ENCODE measurements at places on chromosomes 3 and 15.

DNA sequence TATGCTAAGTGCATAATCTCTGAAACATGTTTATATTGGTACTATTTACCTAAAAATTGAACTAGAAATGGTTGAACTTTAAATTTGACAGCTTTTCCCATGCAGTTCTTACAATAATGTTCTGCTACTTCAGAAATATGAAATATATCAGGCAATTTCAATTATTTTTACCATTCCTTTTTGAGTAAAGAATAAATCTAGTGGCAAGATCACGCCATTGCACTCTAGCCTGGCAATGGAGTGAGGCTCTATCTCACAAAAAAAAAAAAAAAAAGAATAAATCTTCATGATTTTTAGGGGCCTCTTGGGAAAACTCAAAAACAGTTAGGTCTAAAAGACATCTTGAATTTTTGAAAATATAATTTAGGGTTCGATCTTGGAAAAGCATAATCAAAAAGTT lies 10.6 kb upstream of the DNAAF4 start:
- DNase-seq = no peak

DNA sequence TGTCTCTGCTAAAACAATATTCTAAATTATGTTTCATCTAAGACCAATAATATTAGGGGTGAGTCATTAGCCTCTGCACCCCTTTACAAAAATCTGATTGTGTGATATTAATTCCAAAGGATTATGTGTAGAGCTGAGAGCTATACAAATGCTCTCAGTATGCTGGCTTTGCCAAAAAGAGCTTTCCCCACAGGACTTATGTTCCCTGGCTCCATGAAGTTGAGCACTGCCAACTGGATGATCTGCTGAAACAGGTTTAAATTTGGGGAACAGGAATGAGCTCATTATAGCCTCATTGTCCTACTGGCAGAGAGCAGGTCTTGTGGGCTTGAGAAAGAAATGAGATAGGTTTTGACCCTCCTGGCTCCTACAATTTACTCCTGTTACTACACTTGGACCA lies 347.8 kb upstream of the LMCD1 start:
- no peak for DNase-seq

- DNase-seq = peak; percentile 24
Measured at GRCh38 chr3:151082880-151083838, 2.3 kb upstream of the MED12L start.

- DNase-seq = no peak
Measured at GRCh38 chr3:170768334-170768801, 101.6 kb downstream of the RPL22L1 start.

DNA sequence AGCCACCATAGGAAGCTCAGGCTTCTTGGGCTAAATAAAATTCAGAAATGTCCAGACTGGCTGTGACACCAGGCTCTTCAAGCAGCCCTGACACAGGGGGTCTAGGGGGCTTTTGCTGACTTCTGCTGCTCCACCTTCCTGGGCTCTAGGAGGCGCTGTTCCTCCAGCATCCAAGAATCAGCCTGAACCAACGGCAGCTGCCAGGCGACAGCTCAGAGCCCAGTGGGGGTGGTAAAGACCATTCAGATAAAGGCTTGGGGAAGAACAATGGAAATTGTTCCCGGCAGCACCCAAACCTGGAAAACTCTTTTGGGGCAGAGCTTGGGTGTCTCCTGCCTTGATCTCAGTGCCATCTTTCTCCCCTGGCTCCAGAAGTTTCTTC lies 21.6 kb upstream of the PSTPIP1 start:
- no peak for DNase-seq

DNA sequence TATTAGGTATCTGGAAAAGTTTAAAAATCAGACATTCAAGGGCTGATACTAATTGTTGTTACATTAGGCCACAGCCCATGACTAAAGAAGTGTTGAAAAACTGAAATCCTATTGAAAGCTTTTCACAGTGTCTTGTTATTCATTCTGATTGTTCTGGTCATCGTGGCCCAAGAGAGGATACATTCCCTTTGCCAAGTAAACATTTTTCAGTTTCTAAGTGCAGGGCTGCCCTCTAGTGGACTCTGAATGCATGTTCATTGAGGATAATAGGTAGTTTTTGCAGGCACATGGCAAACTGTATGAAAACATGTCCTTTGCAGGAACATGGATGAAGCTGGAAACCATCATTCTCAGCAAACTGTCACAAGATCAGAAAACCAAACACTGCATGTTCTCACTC lies 181.1 kb downstream of the MYRIP start:
- peak; percentile 13 for DNase-seq

DNA sequence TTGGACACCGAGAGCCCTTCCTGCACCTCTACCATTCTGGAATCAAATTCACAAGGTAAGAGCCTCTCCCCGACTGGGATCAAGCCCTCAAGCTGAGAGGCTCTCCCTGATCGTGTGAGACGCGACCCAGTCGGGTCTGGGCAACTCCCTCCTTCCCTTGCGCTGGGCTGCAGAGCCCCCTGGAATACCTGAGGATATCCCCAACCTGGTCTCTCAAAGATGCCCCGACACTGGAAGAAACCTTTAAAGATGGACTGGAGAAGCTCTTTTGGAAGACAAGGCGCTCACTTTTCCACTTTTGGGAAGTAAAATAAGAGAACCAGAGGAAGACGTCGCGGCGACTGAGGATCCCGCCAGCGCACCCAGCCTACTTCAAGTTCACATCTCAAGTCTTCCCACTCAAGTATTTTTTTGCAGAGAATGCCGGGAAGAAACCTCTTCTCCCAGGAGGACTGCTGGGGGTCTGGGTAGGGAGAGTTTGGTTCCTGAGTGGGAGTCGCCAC lies 33.8 kb downstream of the ZIC4 start:
- no peak for DNase-seq
